Left cardiac atrium (tissue), 4 donors: ENCODE measurements at places on chromosomes 4 and X. TPM values are rescaled to one million over a fixed set of nuclear protein-coding genes. Genes with fewer than 3 reads are reported as not detected.

DNA sequence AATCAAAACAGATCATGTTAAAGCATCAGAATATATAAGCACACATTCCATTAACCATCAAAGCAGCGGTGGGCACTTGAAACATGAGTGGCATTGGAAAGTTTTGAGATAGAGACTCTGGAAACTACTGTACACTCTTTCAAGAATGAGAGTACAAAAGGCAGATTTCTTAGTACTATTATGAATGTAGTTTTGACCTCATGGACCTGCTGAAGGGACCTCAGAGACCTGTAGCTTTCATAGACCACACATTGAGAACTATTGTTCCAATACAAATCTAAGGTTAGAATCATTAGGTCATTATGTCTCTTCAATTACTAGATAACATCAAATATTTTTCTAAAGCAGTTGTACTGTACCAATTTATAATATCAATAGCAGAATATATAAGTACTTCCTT lies 283.6 kb downstream of the RPA4 start:
- no peak for DNase-seq

GRCh38 chr4:141871086-141871770 lies 234.8 kb downstream of the IL15 start:
- DNase-seq, result no peak

DNA sequence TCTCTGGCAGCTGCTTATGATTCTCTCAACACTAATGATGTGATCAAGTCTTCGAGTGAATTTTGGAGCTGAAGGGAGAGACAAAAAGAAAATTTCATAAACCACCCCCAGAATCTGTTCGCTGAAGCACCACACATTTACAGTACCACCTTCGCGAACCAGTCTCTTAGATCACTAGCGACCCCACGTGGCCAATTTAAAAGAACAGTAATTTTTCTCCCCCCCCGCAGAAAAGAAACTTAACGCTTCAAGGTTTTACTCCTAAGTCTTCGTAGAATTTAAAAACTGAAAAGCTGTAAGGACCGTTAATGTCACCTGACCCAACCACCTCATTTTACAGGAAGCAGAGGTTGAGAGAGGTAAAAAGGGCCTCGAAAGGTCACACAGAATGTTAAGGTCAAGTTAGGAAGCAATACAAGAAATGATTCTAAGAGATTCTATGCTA lies 187.5 kb downstream of the QDPR start:
- peak; percentile 55 for DNase-seq

GRCh38 chrX:43693602-43694406 lies 37.7 kb downstream of the MAOA start:
- no peak for DNase-seq

The MAGEE1 gene
- 2.8 TPM for total RNA-seq

DNA sequence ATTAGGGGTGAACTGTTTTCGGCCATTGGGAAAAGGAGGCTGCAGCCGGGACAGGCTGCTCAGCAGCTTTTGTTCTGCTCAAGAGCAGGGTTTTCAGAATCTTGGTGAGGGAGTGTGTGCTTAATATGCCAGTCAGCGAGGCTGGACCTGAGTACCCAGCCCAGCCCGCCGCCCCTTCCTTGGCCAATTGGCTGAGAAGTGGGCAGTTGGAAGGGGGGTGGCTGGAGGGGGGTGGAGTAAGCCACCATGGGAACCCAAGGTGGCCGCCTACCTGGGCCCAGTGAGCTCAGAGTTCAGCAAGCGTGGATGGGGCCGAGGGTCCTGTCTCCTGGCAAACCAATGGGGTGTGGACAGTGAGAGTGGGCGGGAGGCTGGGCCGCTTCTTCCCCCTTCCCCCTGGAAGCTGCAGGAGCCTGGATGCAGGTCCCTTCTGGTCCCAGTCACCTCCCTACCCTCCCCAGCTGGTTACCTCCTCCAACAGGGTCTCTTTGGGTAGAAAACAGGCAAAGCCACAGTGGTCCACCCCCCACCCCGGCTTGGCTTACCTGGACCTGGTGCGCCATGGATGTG lies 52.5 kb downstream of the SORCS2 start:
- DNase-seq, result no peak

DNA sequence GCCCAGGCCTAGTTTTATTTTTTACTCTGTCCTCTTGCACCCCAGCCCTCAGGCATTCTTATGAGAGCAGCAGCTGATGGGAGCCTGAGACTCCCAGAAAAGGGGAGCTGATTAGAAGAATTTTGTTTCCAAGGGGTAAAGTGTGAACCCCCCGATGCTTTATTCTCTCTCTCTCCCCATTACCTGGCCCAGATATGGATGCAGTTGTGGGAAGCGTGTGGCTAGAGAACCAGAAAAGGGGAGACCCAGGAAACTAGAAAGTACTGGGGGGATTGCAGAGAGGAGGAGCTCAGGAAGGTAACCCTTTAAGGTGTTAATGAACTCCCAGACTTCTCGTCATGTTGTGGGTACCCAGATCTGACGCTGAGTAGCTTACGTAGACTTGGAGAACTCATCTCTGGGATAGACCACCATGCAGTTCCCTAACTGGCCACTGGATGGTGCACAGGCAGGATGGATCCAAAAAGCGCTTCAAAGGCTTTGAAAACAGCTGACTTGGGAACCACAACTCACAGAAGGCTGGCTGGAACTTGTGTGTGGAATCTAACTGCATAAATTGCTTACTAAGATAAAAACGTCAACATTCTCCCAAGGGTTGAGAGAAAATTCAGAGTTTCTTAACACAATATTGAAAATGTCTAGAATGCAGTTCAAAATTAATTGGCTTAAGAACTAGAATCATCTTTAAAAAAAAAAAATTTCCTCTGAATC lies 64.7 kb downstream of the TBC1D14 start:
- DNase-seq, result peak; percentile 80

- DNase-seq, result no peak
Observed at GRCh38 chr4:25578432-25578831, 77.2 kb upstream of the SLC34A2 start.

- DNase-seq, result no peak
Observed at GRCh38 chr4:22363787-22364186, 152.1 kb downstream of the ADGRA3 start.

DNA sequence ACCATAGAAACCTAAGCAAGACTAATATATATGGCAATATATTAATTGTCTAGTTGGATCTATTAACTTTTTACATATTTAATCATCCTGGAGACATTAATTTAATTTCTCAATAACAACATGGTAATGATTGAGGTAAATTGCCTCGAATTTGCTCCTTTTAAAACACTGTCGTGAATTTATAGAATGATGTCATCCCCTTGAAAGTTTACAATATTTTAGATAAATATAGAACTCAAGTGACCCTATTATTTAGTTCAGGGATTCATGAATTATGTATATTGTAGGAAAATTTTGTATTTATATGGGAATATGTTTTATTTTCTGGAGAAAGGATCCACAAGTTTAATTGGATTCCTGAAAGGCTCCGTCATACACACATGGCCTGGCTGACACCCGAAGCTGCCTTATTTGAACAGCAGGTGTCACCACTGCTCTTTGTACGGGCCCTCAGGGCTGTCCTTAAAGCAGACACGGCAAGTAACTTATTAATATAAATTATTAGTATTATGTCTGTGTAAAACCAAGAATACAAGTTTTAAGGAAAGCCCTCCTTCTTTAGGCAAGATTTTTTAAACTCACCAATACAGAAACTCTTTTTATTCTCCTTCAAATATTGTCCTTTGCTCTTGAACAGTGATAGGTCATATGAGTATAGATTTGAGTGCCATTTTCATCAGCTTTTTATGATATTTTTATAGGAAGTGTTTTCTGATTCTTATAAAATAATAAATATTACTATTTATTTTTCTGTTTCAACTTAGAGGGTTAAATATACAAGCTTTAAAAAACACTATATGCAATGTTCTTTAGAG lies 1.9 kb upstream of the PLRG1 start:
- peak; percentile 72 for DNase-seq

- peak; percentile 72 for DNase-seq
Observed at GRCh38 chr4:48779095-48779997, 733 bp downstream of the FRYL start.

GRCh38 chr4:82601242-82602015 lies 39.6 kb upstream of the TMEM150C start:
- DNase-seq, result no peak

- DNase-seq, result no peak
Observed at GRCh38 chrX:22320236-22320873, 47.6 kb downstream of the CBLL2 start.

GRCh38 chr4:103994059-103994458 lies 274.3 kb upstream of the TACR3 start:
- DNase-seq, result no peak

GRCh38 chrX:79138658-79139241 lies 5.7 kb upstream of the GPR174 start:
- DNase-seq, result no peak

- DNase-seq, result peak; percentile 79
Observed at GRCh38 chr4:145909281-145909715, 29.3 kb downstream of the ZNF827 start.

The GRID2 gene
- 0.42 TPM for total RNA-seq

The PRSS48 gene
- not detected for total RNA-seq

GRCh38 chr4:189136462-189136861 lies 804.2 kb upstream of the FRG1 start:
- DNase-seq, result no peak

GRCh38 chr4:145938618-145939440 lies at the start of gene ZNF827:
Gene ZNF827, minus strand, starts transcription at chr4:145938823. Its CDS starts 416 bp downstream, at chr4:145938407.
- DNase-seq, result peak; percentile 63
